DMS79 treated with DMSO at 0.1 percent for 48 hours (cell line): ENCODE measurements at places on chromosomes 2 and 18.
A peak's percentile ranks its signal among the peaks of the same experiment; 100 is the strongest.

DNA sequence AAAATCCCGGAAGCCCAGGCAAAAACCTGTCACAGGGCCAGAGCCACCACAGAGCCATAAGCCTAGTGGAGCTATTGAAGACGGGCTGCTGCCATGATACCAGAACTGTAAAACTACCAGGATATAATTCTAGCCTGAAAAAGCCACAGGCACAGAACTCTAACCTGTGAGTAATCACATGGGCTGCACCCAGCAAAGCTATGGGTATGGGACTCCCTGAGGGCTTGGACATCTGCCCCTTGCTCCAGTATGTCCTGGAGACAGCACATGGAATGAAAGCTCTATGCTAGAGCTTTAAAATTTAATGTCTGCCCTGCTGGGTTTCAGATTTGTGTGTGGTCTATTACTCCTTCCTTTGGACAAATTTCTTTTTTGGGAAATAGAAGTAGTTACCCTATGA lies 2183.6 kb upstream of the CELF4 start:
- no peak for DNase-seq

- DNase-seq, result peak; percentile 6
Measured at GRCh38 chr2:101699755-101700461, 2.4 kb downstream of the MAP4K4 start.

GRCh38 chr2:29245742-29246382 lies 130.6 kb downstream of the CLIP4 start:
- no peak for DNase-seq

- DNase-seq, result no peak
Measured at GRCh38 chr2:196099916-196100315, 31.3 kb upstream of the DNAH7 start.

- DNase-seq, result no peak
Measured at GRCh38 chr2:68992933-68993332, 18.5 kb downstream of the GKN1 start.

- no peak for DNase-seq
Measured at GRCh38 chr2:189628817-189629530, 32.3 kb upstream of the ASNSD1 start.

GRCh38 chr2:28322981-28323396 lies 69.7 kb upstream of the FOSL2 start:
- DNase-seq, result no peak

GRCh38 chr2:181070119-181070835 lies 89.9 kb downstream of the UBE2E3 start:
- DNase-seq, result no peak

DNA sequence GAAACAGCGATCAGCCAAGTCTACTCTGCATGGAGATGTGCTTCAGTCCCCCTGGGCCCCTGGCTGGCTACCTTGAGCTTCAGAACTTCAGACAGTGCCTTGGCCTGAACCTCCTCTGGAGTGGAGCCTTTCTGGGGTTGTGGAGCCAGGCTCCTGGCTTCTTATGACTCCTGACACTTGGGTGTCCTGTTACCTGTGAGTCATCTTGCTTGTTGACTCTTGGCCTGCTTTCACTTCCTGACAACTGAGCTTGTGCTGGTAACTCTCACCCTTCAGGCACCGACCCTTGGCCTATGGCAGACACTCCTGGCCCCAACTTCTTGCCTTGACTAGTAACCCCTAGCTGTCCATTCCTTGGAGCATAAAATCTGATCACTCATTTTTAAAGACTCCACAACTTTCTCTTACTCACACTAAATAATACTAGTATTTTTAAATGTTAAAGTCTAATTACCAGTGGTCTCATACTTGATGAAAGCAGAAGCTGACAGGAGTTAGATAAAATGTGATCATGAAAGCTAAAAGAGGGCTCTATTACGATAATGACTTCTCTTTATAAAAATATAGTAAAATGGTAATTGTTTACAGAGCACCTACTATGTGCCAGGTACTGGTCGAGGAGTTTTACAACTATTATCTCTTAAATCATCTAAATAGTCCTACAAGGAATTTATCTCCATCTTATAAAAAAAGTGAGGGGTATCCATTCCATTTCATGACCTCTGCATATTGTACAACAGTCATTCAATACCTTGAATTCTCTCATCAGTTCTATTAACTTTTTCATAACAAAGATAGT lies 46.3 kb upstream of the VIT start:
- DNase-seq, result no peak

- no peak for DNase-seq
Measured at GRCh38 chr2:34534341-34534740, 935.2 kb upstream of the FAM98A start.

DNA sequence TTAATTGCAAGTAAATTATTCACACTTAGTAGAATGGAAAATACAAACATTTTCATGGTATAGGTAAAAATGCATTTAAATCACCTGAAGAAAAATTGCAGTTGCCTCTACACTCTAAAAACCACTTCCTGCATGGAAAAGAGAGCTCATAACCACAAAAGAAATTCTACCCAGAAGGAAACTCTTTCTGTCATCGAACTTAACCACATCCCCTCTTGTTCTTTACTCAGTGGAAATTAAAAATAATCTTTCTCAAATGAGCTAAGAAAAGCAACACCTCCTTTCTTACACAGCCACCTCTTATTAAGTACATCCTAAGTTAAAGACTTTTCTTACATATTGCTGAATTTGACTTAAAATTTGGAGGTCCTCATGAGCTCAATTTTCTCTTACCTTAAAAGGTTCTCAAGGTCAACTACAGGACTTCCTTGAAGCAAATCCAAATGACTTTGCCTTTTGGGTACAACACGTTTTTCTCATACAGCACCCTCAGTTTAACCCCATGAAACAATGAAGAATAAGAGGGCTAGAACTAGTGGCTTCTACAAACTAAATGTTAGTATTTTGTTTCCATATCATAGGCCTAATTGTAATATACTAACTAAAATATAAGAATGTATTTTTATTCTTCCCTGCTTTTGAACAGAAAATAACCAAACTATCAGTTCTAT lies 109.1 kb upstream of the CRIM1 start:
- DNase-seq, result no peak

DNA sequence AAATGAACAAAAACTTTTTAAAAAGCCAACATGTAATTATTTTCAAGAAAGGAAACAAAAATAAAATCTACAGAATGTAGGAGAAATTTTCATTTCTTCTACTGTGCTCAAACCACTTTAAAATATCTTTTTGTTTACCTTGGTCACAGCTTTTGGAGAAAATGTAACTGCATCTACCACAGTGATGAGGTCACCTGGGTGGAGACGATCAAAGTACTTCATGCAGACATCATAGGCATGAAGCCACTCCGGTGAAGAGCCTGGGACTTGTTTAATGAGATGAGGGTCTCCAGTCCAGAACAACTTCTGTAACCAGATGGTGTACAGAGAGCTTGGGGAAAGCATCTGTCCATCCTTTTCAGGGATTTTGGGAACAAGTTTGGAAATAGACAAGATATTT lies 285.8 kb downstream of the NBAS start:
- DNase-seq, result no peak
